Motor neuron (in vitro differentiated cells): ENCODE measurements at places on chromosomes 2 and 18.

GRCh38 chr2:36489281-36489680 is 108.7 kb downstream of the FEZ2 start:
- ATAC-seq, result peak; percentile 61

- ATAC-seq, result no peak
Measured at GRCh38 chr18:79197531-79197930, 128.3 kb downstream of the ATP9B start.

- no peak for ATAC-seq
Measured at GRCh38 chr18:48216639-48217257, 192.4 kb downstream of the ZBTB7C start.

DNA sequence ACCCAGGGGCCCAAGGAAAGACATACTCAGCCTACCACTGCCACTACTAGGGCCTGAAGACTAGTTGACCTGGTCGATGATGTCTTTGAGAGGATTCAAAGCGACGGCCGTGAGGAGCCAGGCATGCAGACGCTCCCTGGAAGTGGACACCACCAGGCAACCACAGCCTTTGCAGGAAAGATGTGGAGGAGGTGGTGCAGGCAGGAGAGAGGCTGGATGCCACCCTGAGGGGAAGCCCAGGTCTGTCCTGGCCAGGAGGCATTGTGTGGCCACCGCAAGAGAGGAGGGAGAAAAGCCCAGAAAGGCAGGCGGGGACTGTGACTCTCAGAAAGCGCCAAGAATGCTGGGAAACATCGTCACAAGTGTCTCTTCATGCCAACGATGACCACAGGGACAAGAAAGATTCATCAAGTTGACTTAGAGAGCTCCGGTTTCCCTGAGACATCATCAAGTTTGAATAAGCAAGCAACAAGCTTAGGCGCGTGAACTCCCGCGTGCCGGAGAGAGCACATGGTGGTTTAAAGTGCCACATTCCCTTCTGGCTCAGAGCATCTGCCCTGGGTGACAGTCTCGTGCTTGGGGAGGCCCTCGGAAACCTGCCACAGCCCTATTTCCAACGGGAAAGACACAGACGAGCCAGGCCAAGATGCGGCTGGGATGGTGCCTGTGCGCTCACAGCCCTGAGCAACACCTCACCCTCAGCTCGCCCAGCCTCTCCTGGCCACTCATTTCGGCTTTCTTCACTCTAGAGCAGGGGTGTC is 464.5 kb upstream of the SALL3 start:
- no peak for ATAC-seq

GRCh38 chr2:156037482-156037881 is 295.0 kb downstream of the NR4A2 start:
- no peak for ATAC-seq

- ATAC-seq, result peak; percentile 15
Measured at GRCh38 chr2:17540813-17541530, 476 bp downstream of the VSNL1 start.

DNA sequence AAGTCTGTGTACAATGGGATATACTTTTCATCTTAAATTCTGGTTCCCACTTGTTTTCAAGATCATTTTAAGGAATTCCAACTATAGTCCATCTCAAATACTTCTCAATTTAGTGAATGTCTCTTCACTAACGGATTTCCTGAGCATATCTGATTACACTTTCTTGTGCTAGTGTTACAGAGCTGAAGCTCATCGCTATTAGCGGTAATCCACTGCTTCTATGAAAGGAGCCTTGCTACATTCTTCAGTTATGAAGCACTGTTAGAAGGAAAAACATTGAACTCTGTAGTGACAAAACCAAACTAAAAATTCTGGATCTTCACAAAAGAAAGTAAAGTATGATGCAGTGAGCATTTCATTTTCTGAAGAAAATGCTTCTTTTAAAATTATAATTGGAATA is 72.0 kb downstream of the AGPS start:
- no peak for ATAC-seq

GRCh38 chr2:128420776-128421175 is 102.1 kb upstream of the HS6ST1 start:
- ATAC-seq, result no peak

- ATAC-seq, result no peak
Measured at GRCh38 chr2:27537287-27537686, 40.6 kb downstream of the GCKR start.

DNA sequence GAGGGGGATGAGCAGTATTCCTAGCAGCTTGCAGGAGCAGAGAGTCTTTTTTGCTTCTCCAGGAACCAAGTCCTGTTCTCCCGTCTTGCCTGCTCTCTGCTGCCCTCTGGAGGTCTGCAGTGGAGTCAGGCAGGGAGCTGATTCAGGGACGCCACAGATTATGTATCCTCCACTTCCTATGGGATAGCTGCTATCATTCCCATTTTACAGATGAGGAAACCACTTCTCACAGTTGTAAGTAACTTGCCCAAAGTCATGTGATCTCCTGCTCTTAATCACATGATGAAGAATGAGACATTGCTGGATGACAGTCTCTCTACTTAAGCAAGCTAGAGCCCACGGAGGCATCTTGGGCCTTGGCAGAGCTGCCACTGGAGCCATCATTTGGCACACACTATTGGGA is 8.3 kb downstream of the SLC4A5 start:
- ATAC-seq, result peak; percentile 98

- no peak for ATAC-seq
Measured at GRCh38 chr2:168448980-168449379, 7.1 kb upstream of the CERS6 start.

- no peak for ATAC-seq
Measured at GRCh38 chr2:30613001-30613400, 166.0 kb downstream of the LCLAT1 start.
